ENCODE measurements at places on chromosomes 4 and X. TPM values are rescaled to one million over a fixed set of nuclear protein-coding genes. Genes with fewer than 3 reads are reported as not detected.

Gene ARL9
- total RNA-seq = 0.55 TPM

Gene GLRA2
- total RNA-seq = not detected

Gene CHST7
- total RNA-seq = 0.29 TPM

GRCh38 chr4:101695176-101695575, 95.4 kb upstream of the BANK1 start:
- no peaks in the 10 kb centered on the region for H3K36me3 ChIP-seq
- DNase-seq = no peak
- H3K4me3 ChIP-seq = no peak overlapping the region
- H3K27me3 ChIP-seq = no peaks in the 10 kb centered on the region

DNA sequence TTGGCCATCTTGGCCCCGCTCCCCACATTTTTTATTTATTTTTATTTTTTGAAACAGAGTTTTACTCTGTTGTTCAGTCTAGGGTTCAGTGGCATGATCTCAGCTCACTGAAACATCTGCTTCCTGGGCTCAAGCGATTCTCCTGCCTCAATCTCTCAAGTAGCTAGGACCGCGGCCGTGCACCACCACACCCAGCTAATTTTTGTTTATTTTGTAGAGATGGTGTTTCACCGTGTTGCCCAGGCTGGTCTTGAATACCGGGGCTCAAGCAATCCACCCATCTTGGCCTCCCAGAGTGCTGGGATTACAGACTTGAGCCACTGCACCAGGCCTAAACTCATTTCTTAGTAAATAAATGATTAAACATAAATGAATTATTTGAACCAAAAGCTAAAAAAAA, 322.0 kb upstream of the LCORL start:
- no peaks in the 10 kb centered on the region for H3K27me3 ChIP-seq
- no peak overlapping the region for H3K4me3 ChIP-seq
- H3K27ac ChIP-seq = no peak overlapping the region
- no peak for DNase-seq

- no peak for DNase-seq
- H3K4me3 ChIP-seq = no peak overlapping the region
- no peaks in the 10 kb centered on the region for H3K36me3 ChIP-seq
- no peaks in the 10 kb centered on the region for H3K4me1 ChIP-seq
These were observed 129.7 kb downstream of the HS3ST1 start for GRCh38 chr4:11299016-11299415.

GRCh38 chrX:23749576-23749975, 6.5 kb upstream of the ACOT9 start:
- DNase-seq = no peak
- H3K27ac ChIP-seq = no peak overlapping the region
- no peak overlapping the region for H3K4me3 ChIP-seq
- no peaks in the 10 kb centered on the region for H3K27me3 ChIP-seq
- no peaks in the 10 kb centered on the region for H3K4me1 ChIP-seq
- H3K36me3 ChIP-seq = no peaks in the 10 kb centered on the region

GRCh38 chr4:24876431-24876830, 36.4 kb downstream of the CCDC149 start:
- no peak overlapping the region for H3K27ac ChIP-seq
- no peak for DNase-seq
- no peak overlapping the region for H3K4me3 ChIP-seq
- H3K27me3 ChIP-seq = no peaks in the 10 kb centered on the region

GRCh38 chrX:94361241-94361640, 687.2 kb downstream of the FAM133A start:
- no peak overlapping the region for H3K4me3 ChIP-seq
- no peaks in the 10 kb centered on the region for H3K4me1 ChIP-seq
- no peaks in the 10 kb centered on the region for H3K36me3 ChIP-seq
- H3K27me3 ChIP-seq = no peaks in the 10 kb centered on the region

DNA sequence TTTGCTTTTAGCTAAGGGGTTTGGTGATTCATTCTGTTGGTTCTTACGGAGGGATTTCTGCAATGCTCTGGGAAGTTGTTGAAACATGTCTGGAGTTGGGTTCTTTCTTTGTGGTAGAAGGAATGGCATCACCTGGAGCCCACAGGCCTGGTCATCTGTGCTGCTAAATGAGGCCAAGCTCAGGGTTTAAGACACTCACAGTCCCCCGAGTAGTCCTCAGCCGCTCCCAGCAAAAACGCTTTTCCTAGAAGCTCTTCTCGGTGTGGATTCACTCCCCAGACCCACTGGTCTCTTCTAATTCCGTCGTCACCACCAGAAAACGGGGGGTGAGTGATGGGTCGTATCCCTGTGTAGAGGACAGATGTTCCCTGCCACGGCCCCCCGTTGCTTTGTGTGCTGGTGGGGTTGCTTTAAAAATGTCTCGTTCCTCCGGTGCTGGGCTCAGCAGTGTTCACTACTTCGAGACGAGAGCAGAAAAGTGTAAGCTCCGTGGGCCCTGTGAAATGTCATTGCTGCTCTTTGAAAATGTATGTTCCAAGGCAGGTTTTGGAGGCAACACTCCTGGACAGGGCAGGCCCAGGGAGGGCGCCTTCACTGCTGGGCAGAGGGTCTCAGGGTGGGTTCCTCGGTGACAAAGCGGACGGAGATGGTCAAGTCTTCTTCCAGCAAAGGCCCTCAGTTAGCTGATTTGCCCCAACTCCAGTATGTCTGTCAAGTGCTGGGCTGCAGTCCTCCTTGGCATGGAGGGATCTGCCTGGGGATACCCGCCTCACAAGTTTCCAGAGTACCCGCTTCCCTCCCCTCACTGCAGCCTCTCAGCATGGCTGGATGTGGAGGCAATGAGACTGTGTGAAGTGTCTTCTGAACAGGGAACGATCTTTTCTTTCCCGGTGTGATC, 37.3 kb downstream of the PSAPL1 start:
- H3K4me1 ChIP-seq = peaks cover 18% of the 10 kb centered on the region
- H3K36me3 ChIP-seq = no peaks in the 10 kb centered on the region
- H3K4me3 ChIP-seq = no peak overlapping the region
- H3K27ac ChIP-seq = no peak overlapping the region
- DNase-seq = no peak
